Osteoblast (primary cell): ENCODE measurements at places on chromosomes 5 and 9. TPM values are rescaled to one million over a fixed set of nuclear protein-coding genes. Genes with fewer than 3 reads are reported as not detected.

GRCh38 chr9:86405086-86405491, 50.9 kb upstream of the TUT7 start:
- no peak for DNase-seq

The CAAP1 gene
- total RNA-seq = 13.8 and 18.3 TPM in 2 replicates

The SLC4A9 gene
- total RNA-seq = not detected in 2 replicates

The PCDHA12 gene
- total RNA-seq = under 0.01 and 0.36 TPM in 2 replicates

DNA sequence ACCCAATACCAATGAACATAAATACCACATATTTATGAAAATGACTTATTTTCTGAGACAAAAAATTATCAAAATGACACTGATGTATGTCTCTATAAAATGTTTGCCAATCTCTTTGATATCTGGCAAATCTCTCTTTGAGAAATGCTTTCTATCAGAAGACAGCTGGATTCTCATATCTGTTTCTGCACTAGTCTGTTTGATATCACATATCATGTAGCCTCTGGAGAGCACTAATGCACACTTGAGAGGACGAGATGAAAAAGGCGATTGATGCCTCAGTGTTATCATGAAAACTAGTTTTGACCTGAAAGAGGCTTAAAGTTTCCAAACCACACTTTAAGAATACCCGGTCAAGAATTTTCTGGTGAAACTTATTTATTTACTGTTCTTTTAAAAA, 29.1 kb upstream of the ANKRD55 start:
- no peak for DNase-seq

The TMEM252 gene
- total RNA-seq = not detected in 2 replicates
